Upper lobe of right lung (tissue), 1 donor: ENCODE measurements at places on chromosomes 2 and 18. TPM values are rescaled to one million over a fixed set of nuclear protein-coding genes. Genes with fewer than 3 reads are reported as not detected.
A peak's percentile ranks its signal among the peaks of the same experiment; 100 is the strongest.

GRCh38 chr2:218815244-218815637 lies 16.4 kb downstream of the PRKAG3 start:
- no peak overlapping the region for H3K4me3 ChIP-seq
- H3K27me3 ChIP-seq = no peaks in the 10 kb centered on the region
- peaks cover 41% of the 10 kb centered on the region for H3K36me3 ChIP-seq
- H3K27ac ChIP-seq = no peak overlapping the region
- no peak for DNase-seq

SPEG gene
- 5.6 TPM for total RNA-seq

SULT6B1 gene
- total RNA-seq = not detected

GRCh38 chr2:142937347-142937746 lies 59.9 kb downstream of the KYNU start:
- no peaks in the 10 kb centered on the region for H3K27me3 ChIP-seq
- H3K36me3 ChIP-seq = no peaks in the 10 kb centered on the region
- DNase-seq = no peak
- no peak overlapping the region for H3K27ac ChIP-seq
- no peak overlapping the region for H3K4me3 ChIP-seq

GRCh38 chr2:130808482-130809268 lies 28.0 kb upstream of the ARHGEF4 start:
- H3K4me1 ChIP-seq = no peaks in the 10 kb centered on the region
- no peaks in the 10 kb centered on the region for H3K36me3 ChIP-seq
- no peak overlapping the region for H3K4me3 ChIP-seq
- H3K27ac ChIP-seq = no peak overlapping the region

GRCh38 chr2:195658541-195658890 lies 1.5 kb downstream of the SLC39A10 start:
- H3K27ac ChIP-seq = peak overlapping the region; percentile 98
- no peaks in the 10 kb centered on the region for H3K27me3 ChIP-seq
- peaks cover 40% of the 10 kb centered on the region for H3K4me1 ChIP-seq
- H3K36me3 ChIP-seq = no peaks in the 10 kb centered on the region
- DNase-seq = no peak

GRCh38 chr2:218010984-218011652 lies 8.3 kb upstream of the TNS1 start:
- H3K4me1 ChIP-seq = peaks cover 14% of the 10 kb centered on the region
- no peak for DNase-seq
- H3K4me3 ChIP-seq = no peak overlapping the region
- no peaks in the 10 kb centered on the region for H3K36me3 ChIP-seq

DNA sequence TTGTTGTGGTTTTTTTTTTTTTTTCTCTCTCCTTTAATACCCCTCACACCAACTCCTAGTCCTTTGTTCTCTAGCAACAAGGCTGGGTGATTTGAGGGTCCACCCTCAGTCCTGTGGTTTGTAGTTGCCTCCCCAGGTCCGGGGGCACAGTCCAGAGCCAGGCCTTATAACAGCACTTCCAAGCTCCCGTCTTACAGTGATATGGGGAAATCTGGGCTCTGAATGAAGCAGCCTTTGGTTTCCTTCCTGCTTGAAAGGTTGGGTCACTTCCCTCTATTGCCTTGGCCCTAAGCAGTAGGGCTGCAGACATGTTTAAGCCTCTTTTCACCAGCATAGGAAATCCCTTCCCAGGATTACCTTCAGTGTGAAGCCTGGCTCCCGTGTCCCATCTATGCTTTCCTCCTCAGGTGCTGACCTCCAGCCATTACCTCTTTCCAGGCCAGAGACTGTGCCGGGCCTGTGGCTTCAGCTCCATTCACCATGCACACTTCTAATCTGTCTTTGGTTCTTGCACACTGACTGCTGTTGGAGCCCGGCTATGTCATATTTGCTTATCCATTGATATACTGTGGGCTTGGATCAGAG lies 21.2 kb upstream of the NTSR2 start:
- H3K36me3 ChIP-seq = no peaks in the 10 kb centered on the region
- DNase-seq = no peak
- H3K4me1 ChIP-seq = peaks cover 11% of the 10 kb centered on the region
- H3K27ac ChIP-seq = no peak overlapping the region
- no peak overlapping the region for H3K4me3 ChIP-seq

DNA sequence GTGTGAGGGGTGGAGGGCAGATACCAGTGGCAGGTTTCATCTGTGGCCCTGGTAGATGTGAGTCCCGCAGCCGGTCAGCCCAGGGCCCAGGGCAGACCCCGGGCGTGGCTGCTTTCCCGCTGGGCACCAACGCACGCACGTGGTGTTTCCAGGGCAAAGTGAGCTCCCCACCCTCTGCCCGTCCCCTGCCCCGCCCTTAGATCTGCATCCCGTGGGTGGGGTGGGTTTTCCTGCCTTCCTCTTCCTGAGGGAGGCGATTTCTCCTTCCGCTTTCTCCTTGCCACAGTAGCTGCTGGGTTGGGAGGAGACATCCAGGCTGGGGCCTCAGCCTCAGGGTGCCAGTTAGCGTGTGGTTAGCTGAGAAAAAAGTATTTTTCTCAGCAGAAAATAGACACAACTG lies 49.6 kb downstream of the ODC1 start:
- H3K4me3 ChIP-seq = no peak overlapping the region
- peak; percentile 88 for DNase-seq
- no peaks in the 10 kb centered on the region for H3K27me3 ChIP-seq
- H3K27ac ChIP-seq = peak overlapping the region; percentile 56
- peaks cover 6% of the 10 kb centered on the region for H3K36me3 ChIP-seq

DNA sequence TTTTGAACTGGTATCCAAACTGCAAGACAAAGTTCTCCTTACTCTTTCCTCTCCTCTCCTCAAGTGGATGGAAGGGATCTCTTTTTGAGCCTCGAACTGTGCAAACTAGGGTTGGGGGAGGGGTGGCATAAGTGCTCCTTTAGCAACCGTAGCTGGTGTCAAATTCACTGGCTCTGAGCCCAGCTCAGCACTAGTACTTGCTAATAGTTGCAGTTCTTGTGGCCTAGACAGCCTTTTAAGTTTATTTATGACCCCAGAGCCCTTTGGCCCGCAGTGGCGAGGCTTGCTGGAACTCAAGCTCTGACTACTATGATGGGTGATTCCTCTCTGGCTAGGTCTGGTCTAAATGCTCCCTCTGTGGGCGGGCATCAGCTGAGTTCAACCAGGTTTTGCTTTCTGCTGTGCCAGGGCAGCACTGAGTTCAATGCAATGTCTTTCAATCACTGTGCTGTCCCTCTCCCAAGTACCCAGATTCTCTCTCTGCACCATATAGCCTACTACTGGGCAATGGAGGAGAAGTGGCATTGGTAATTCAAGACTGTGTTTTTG lies 528.4 kb upstream of the SYT4 start:
- H3K27me3 ChIP-seq = no peaks in the 10 kb centered on the region
- H3K27ac ChIP-seq = no peak overlapping the region
- H3K4me1 ChIP-seq = no peaks in the 10 kb centered on the region
- no peak overlapping the region for H3K4me3 ChIP-seq
- DNase-seq = no peak

DNA sequence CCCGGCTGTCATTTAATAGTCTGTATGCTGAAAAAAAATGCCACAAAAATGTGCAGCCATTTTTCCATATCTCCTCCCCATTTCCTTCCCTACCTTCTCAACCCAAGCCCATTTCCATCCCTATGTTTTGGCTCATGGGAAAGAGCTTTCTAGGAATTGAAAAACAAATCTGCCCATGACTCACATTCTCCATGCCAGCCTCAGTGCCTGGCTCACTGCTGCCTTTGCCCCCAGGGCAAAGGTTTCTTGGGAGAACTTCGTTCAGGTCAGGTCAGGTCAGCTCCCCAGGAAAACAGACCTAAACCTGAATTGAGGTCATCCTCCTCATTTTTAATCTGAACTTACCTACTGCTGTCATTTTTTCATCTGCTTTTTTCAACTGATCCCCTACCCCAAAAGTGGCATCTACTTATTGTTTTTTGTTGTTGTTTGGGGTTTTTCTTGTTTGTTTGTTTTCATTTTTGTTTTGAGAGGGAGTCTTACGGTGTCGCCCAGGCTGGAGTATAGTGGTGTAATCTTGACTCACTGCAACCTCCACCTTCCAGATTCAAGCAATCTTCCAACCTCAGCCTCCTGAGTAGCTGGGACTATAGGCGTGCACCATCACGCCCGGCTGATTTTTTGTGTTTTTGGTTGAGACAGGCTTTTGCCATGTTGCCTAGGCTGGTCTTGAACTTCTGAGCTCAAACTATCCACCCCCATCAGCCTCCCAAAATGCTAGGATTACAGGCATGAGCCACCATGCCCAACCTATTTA lies 66.7 kb downstream of the FECH start:
- H3K4me3 ChIP-seq = no peak overlapping the region
- H3K27me3 ChIP-seq = peaks cover 8% of the 10 kb centered on the region
- H3K27ac ChIP-seq = no peak overlapping the region
- no peak for DNase-seq

DNA sequence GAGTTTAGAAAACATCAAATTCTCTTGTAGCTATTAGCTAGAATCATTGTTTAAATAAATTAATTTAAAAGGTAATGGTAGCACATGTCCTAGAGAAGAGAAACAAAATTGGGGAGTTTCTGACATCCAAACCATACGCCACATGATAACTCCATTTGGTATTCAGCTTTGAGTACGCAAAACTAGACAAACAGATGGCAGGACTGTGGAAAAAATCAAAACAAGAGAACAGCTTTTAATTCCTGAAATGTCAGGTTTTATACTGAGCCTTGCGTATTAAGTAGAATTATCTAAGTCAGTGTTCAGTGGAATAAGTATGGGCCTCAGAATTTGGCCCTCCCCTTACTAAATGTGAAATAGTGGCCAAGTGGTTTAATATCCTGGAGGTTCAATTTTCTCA lies 82.4 kb upstream of the PDE1A start:
- H3K27me3 ChIP-seq = no peaks in the 10 kb centered on the region
- no peak for DNase-seq
- no peaks in the 10 kb centered on the region for H3K4me1 ChIP-seq
- H3K27ac ChIP-seq = no peak overlapping the region
- H3K36me3 ChIP-seq = no peaks in the 10 kb centered on the region

DNA sequence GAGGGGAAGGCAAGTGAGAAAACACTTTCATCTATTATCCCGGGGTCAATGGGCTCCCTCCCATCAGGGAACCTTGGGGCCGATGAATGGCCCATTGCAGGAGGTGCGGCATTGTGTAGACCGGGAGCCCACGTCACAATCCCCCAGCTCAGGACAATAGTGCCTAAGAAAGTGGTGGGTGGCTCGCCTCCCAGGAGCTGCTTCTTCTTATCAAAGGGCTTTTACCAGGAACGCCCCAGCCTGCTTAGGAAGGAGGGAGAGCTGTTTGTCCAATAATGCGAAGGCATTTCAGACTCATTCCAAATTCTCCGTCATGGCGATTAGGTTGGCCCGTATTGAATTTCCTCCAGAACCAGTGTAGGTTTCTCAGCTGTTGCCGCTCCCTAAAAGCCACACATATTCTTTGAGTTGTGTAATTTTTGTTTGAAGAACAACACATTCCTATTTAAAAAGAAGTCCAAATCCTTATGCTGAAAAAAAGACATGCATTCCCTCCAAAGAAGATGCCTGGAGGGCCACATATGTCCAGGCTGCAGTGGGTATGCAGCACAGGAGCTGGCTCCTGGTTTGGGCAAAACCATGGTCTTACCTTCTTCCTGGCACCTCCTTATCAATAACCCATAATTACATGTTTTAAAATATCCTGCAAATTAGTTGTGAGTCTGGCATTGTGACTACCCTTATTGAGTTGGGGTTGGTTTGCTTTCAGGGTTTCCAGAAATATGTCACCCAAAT lies 264.7 kb downstream of the MYCN start:
- no peaks in the 10 kb centered on the region for H3K4me1 ChIP-seq
- no peak overlapping the region for H3K27ac ChIP-seq
- DNase-seq = no peak

LYPD1 gene
- total RNA-seq = 1.2 TPM

DNA sequence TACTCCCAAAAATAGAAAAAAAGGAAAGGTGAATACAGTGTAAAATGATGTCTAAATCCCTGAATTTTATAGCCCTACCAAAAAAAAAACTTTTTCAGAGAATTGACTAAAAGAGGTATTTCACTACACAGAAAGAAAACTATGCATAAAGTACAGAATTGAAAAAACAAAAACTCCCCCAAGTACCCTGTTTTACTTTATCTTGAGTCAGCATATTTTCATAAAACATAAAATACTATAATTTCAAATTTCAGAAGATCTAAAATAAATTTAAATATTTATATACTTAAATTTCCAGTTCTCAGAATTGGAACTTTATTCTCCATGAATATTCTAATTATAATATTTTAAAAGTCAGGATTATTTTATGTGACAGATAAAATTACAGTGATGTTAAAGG lies 10.1 kb downstream of the NCKAP1 start:
- DNase-seq = no peak
- no peaks in the 10 kb centered on the region for H3K27me3 ChIP-seq
- H3K36me3 ChIP-seq = no peaks in the 10 kb centered on the region
- H3K4me1 ChIP-seq = peaks cover 8% of the 10 kb centered on the region

- H3K4me3 ChIP-seq = no peak overlapping the region
- no peak for DNase-seq
- H3K4me1 ChIP-seq = no peaks in the 10 kb centered on the region
These were observed 78.9 kb upstream of the LMAN1 start for GRCh38 chr18:59437851-59438569.

DNA sequence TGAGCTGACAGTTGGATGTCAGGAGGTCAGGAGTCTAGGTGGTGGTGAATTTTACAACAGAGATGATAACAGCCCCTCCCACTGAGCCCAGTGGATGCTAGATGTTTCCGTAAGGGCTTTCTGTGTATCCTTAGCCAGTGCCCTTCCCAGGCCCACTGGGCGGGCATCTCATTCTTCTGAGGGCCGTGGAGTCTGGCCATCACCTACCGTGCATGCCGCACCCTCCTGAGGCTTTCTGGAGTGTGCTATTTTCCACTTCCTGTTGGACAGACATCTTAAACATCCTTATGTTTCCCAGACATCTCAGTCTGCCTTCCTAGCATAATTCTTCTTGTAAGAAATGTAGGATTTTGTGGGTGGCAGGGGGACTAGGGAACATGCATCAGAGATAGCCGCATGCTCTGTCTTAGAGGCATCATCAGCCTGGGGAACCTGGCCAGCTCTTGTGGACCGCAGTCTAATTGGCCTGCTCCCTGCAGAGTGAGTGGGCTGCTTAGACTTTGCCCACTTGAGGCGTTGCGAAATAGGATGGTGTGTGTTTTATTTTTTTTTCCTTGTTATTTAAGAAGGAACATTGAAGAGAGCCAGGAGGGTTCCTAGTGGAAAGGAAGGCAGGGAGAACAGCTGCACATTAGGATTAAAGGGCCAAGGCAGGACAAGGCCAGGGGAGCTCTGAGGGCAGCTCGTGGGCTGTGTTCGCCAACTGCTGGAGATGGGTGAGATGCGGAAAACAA lies 135.8 kb downstream of the SH3RF3 start:
- H3K4me3 ChIP-seq = no peak overlapping the region
- H3K27me3 ChIP-seq = no peaks in the 10 kb centered on the region
- H3K36me3 ChIP-seq = no peaks in the 10 kb centered on the region
